ENCODE measurements at places on chromosomes 1 and 21. TPM values are rescaled to one million over a fixed set of nuclear protein-coding genes. Genes with fewer than 3 reads are reported as not detected.

DNA sequence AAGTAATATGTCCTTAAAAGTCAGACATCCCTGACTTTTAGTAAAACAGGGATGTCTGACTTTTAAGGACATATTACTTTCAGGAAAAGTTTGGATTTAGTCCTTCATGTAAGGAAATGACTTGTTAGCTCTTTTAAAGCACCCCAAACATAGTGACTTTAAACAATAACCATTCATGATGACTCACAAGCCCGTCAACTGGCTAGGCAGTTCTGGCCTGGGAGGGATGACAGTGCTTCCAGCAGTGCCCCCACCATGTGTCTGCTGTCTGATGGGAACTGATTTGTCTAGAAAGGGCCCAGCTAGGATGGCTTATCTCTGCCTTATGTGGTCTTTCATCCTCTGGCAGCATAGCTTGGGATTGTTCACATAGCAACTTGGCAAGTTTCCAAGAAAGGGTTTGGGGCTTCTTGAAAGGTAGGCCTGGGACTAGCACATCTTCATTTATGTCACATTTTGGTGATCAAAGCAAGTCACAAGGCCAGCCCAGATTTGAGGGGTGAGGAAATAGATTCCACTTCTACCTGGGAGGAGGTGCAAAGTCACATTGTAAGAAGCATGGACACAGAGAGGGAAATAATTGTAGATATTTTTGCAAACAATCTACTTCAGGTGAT is 143.5 kb downstream of the C1orf94 start:
- H3K27ac ChIP-seq, result no peak overlapping the region
- H3K4me1 ChIP-seq, result no peaks in the 10 kb centered on the region
- no peak overlapping the region for H3K4me3 ChIP-seq
- H3K36me3 ChIP-seq, result peaks cover 4% of the 10 kb centered on the region

The IGSF21 gene
- 15.6 TPM for total RNA-seq

DNA sequence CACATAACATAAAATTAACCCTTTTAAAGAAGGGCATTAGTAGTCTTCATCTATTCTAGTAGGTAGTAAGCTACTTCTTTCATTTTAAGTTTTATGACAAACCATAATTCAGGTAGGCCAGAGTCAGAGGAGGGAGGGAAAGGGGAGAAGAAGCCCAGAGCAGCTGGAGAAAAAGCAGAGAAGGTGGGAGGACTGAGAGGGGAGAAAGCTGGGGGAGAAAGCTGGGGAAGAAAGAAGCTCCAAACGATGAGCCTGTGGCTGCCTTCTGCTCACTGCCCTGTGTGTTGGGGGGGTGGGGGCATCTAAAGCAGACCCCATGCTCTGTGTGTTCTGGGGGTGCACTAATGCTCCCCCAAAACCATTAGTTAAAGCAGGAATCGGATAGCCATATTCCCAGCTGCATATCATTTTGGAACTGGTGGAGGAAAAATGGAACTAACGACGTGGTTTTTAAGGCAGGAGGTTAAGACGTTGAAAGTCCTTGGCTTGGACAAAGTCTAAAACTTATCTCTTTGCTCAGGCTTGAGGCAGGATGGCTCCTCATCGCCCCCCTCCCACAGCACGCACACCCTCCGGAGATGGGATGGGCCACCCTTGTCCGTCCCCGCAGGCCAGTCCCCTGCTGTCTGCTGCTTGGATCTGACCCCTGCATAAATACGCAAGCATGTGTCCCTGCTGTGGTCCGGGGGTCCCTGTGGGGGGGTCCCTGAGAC is 184.2 kb downstream of the DYRK1A start:
- H3K4me3 ChIP-seq, result no peak overlapping the region
- no peaks in the 10 kb centered on the region for H3K36me3 ChIP-seq
- H3K4me1 ChIP-seq, result no peaks in the 10 kb centered on the region

The DAB1 gene
- 13.2 TPM for total RNA-seq

- no peak overlapping the region for H3K27ac ChIP-seq
- H3K27me3 ChIP-seq, result no peaks in the 10 kb centered on the region
- DNase-seq, result no peak
- no peaks in the 10 kb centered on the region for H3K4me1 ChIP-seq
These were observed 192.9 kb downstream of the RHOU start for GRCh38 chr1:228927946-228928898.

All from GM23338 (cell line).